Memory B cell (primary cell): ENCODE measurements at places on chromosomes 16 and 17.

GRCh38 chr16:75377729-75378386 is 55.4 kb downstream of the CFDP1 start:
- DNase-seq, result no peak

GRCh38 chr17:66313995-66314659 is 11.7 kb downstream of the PRKCA start:
- DNase-seq, result no peak

GRCh38 chr17:34245351-34245905 is 9.7 kb upstream of the CCL2 start:
- no peak for DNase-seq

DNA sequence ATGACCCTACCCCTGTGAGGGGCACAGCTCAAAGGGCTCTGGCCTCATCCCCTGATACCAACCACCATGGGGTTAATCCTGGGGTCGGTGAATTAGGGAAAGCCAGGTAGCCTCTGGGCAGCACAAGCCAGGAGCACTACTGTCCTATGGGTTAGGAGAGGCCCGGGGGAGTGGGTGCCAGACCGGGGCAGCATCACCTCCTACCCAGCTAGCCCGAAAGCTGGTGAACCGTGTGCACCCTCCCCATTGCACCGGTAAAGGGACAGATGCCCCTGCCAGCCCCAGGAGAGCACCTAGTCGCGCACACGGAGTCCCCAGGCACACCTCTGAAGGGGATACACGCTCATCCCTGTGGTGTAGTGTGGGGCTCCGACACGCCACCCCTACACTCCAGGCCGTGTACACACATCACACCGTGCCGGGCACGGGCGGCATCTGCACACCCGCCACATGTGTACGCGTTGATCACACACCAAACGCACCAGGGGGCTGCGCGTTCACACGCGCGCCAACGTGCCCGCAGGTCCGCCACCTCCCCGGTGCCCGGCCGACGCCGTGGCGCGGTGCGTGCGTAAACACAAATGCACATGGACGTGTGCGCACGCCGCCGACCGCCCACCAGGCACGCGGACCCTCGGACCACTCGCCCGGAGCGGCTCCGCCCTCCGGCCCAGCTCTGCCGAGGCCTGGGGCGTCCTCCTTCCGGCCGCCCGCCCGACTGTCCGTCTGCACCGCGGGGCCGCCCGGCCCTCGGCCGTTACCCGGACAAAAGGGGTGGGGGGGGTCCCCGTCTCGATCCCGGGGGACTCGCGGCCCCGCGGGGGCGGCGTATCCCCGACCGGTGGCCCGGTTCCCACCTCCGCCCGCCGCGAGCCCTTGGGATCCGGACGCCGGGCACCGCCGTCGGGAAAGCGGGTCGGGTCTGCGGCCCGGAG is 785 bp downstream of the UBALD1 start:
- DNase-seq, result no peak

DNA sequence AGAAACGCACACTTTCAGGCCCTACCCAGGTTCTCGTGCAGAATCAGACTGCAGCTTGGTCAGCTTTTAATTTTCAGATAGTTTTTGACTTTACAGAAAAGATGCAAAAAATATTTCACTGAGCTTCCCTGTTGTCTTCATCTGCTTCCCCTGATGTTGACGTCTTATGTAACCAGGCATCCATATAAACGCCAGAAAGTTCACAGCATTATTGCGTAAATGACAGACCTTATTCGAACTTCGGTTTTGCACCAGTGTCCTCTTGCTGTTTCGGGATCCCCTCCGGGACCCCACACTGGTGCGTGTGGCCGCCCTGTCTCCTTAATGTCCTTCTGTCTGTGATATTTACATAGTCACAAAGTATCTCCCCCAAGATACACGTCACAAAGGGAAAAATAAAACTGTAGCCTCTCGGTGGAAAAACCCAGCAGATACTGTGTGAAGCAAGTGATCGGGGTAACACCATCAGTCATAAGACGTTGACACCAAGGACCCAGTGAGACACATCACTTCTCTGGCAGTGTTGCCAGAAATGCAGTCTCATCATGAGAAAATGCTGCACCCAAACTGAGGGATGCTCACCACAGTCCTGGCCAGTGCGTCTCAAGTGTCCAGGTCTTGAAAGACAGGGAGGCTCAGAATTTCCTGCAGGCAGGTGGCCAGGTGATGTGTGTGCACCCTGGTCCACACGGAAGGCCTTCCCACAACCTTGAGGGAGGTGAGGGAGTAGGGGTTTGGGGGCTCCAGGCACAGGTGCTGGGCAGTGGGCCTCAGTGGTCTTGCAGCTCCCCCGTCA is 4.3 kb downstream of the BANP start:
- DNase-seq, result no peak

DNA sequence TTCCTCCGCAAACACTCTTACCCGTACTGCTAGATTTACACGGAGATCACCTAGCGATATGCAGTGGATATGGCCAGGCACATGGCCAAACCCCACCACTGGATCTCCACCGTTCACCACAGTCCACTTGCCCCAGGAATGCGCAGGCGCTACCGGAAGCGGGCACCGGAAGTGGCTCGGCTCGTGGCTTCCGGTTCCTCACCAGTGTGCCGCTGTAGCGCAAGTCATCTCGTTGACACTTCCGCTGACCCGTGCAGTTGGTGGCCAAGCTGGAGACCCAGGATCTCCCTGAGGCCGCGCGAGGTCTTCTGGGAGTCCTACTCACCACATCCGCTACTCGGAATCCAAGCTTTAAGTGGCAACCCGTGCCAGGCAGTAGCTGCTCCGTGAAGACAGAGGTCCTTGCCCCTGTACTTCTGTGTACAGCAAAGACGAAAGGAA is 11.5 kb downstream of the ZNF597 start:
- no peak for DNase-seq

- DNase-seq, result no peak
Observed at GRCh38 chr17:68640242-68640989, 39.2 kb upstream of the FAM20A start.

GRCh38 chr17:19720210-19720475 is 3.8 kb upstream of the SLC47A2 start:
- no peak for DNase-seq

DNA sequence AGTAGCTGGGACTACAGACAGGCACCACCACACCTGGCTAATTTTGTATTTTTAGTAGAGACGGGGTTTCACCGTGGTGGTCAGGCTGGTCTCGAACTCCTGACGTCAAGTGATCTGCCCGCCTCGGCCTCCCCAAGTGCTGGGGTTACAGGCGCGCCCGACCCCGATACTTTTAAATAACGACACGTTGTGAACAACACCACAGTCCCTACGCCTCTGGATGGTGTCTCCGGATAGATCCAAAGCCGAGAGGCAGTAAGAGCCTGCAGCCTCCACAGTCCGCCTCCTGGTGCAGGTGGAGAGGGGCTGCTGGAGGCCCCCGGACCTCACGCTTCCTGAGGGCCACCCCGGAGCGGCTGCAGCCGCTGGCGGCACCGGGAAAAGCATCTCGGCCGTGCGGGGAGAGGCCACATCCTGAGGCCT is 741 bp upstream of the TLCD3A start:
- DNase-seq, result no peak

- DNase-seq, result no peak
Observed at GRCh38 chr17:76085066-76085730, 6.2 kb downstream of the ZACN start.

- peak; percentile 10 for DNase-seq
Observed at GRCh38 chr17:48995304-48995973, 1.7 kb upstream of the IGF2BP1 start.

- DNase-seq, result no peak
Observed at GRCh38 chr17:69907132-69907847, 167.7 kb upstream of the KCNJ16 start.

DNA sequence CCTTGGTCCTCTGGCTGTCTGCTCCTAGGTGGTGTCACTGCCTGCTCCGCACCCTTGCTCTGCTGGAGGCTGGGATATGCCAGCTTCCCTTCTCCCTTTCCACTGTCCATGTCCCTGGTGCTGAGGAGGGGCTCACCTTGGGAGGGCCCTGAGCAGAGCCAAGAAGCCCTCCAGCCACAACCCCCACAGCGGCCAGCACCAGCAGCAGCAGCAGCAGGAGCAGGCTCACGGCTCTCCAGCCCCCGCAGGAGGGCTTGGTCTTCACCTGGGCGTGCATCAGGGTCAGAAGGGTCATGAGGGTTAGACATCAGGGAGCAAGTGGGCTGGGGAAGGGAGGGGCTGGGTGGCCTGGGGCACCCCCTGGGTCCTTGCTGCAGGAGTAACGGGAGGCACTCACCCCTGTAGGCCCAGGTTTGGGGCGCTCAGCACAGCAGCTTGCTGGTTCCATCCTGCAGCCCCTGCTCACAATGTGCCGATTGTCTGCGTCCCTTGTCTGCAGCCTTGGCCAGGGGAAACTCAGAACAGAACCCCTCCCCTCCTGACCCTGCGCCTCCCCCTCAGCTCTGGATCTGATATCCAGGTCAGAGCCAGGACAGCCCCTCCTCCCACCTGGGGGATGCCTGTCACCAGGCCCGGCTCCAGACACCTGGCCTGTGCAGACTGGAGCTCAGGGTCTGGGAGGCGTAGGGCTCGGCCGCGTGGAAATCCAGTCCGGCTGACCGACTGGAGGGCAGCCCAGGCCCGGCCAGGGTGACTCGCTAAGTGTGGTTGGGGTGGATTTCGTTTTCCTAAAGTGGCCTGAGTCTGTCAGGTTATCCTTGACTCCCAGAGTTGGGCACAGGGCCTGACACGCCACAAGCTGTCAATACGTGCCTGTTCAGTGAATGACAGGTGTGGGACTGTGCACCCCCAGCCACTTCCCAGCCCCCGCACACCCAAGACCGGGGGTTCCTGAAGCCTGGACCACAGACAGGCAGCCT is at the start of gene BRICD5:
Gene BRICD5 (minus strand): TSS at position 478 of the 980 bp plus-strand sequence. CDS start 30 bp downstream, at position 448.
- no peak for DNase-seq

- DNase-seq, result no peak
Observed at GRCh38 chr17:48438516-48439061, 8.6 kb upstream of the SKAP1 start.

- DNase-seq, result no peak
Observed at GRCh38 chr17:69712801-69713311, 298.4 kb downstream of the MAP2K6 start.

DNA sequence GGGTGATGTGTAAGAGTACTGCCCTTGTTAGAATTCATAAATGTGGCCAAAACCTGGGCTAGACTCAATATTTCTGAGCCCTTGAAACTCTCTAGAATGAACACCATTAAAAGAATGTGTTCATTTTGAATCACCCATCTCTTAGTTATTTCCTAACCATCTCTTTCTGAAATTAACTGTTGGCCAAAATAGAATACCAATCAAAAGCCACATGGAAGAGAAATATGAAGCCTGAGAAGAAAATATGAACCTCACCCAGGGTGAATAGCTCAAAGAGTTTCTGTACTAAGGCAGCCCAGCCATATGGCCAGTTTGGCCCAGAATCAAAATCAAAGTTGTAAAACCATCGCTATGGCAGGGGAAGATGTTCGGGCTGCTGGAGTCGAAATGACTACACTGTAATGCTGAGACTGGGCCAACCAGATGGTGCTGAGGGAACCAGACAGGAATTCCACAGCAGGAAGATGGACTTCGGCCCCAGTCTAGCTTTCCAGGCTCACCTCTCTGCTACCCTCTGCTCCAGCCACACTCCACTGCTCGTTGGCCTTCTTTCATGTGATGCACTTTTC is 154.3 kb upstream of the ZFHX3 start:
- DNase-seq, result no peak

- no peak for DNase-seq
Observed at GRCh38 chr17:39756380-39757079, 18.8 kb downstream of the GRB7 start.

DNA sequence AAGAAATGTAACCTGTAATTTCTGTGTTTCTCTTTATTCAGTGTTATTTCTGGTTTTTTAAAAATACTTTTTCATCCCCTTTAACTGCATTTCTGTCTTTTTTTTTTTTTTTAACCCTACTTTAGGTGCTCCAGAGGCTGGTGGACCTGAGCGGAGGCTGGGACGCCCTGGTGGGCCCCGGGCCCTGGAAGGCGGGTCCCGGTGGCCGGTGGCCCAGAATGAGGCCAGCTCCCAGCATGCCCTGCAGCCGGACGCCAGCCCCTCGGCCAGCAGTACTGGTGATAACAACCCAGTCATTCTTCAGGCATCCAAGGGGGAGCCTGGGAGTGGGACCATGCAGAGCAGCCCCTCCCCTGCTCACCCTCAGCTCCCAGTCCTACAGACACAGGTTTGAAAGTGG is 1.5 kb downstream of the SRCAP start:
- DNase-seq, result no peak

DNA sequence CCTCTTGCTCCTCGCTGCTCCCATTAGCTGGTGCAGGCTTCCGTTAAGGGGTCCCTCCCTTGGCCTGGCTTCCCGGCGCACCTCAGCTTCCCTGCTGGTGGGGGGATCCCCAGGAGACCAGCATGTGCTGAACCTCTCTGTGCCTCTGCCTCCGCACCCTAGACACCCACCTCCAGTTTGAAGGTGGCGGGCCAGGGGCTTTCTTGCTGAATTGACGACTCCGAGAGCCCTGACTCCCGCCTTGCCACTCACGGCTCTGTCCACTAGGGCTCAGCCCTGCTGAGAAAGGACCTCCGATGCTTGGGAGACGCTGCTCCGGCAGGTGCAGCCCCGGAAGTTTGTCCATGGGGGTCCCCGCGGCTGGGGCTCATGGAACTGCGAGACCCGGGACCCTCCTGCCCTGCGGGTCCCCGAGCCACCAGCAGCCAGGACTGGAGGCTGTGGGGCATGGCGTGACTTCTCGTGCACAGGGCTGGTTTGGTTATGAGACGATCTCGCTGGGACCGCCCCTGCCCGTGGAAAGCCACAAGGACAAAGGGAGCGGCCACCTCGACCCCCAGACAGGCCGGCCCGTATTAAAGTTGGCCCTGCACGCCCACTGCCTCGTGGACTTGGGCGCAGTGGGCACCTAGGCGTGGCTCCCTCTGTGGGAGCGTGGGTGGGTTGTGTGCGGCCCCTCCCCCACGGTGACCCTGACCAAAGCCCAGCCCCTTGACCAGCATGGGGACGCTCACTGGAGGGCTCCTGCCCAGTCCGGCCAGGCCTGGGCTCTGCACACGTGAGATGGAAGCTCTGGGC is 8.1 kb downstream of the CHMP6 start:
- DNase-seq, result no peak

DNA sequence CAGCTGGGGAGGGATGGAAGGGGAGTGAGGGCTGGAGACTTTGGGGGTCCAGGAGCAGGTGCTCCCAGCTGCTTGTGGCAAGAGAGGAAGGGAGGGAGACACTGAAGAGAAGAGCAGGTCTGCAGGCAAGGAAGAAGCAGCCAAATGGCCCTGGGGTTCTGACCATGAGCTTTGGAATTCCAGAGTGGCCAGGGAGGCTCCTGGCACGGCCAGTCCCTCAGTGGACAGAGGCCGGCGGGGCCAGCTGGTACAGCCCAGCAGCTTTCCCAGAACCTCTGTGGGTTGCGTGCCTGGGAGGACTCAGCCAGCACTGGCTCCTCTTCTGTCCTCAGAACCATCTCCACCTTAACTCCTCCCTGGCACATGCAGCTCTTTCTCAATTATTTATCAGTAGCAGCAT is 233.0 kb downstream of the MSI2 start:
- no peak for DNase-seq

DNA sequence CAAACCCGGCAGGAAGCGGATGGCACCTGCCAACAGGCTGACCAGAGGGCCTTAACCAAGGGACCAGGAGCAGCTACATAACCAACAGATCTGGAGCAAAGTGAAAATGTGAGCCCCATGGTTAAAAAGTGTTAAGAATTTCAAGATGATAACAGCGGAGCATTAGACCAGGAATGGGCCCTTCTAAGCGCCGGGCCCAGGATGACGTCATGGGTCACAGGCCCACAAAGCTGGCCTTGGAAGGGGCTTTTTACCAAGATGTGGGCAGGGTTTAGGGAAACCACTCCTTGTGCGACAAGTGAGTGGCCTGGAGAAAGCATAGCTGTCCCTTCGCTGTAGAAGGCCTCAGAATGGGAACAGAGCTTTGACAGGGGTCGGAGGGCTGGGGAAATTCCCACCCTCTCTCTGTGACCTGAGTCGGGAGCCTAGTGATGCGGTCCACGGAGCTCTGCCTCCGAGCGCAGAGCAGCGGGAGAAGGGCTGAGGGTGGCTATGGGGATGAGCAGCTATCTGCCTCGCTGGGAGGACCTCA is 84.4 kb upstream of the RPL38 start:
- no peak for DNase-seq
